Fibroblast of the aortic adventitia (primary cell): ENCODE measurements at places on chromosomes 6 and 20. TPM values are rescaled to one million over a fixed set of nuclear protein-coding genes. Genes with fewer than 3 reads are reported as not detected.

HRH3 gene
- total RNA-seq, result not detected in 2 replicates

BPIFB2 gene
- not detected in 2 replicates for total RNA-seq

CALHM4 gene
- total RNA-seq, result not detected in 2 replicates

MCCD1 gene
- total RNA-seq, result not detected in 2 replicates

TGM2 gene
- total RNA-seq, result 6.0 and 117 TPM in 2 replicates

HCRTR2 gene
- not detected in 2 replicates for total RNA-seq

C20orf173 gene
- total RNA-seq, result not detected in 2 replicates

BTNL2 gene
- total RNA-seq, result not detected in 2 replicates

- DNase-seq, result peak; percentile 93
Measured at GRCh38 chr6:121823437-121823851, 388.0 kb downstream of the GJA1 start.

GRCh38 chr6:167245591-167245990 is 45.5 kb upstream of the UNC93A start:
- DNase-seq, result no peak

- no peak for DNase-seq
Measured at GRCh38 chr6:15417811-15418210, 171.9 kb downstream of the JARID2 start.

GRCh38 chr20:341682-342081 is 5.2 kb upstream of the NRSN2 start:
- DNase-seq, result peak; percentile 76

GRCh38 chr6:125273965-125274364 is 27.8 kb downstream of the HDDC2 start:
- DNase-seq, result peak; percentile 51

DNA sequence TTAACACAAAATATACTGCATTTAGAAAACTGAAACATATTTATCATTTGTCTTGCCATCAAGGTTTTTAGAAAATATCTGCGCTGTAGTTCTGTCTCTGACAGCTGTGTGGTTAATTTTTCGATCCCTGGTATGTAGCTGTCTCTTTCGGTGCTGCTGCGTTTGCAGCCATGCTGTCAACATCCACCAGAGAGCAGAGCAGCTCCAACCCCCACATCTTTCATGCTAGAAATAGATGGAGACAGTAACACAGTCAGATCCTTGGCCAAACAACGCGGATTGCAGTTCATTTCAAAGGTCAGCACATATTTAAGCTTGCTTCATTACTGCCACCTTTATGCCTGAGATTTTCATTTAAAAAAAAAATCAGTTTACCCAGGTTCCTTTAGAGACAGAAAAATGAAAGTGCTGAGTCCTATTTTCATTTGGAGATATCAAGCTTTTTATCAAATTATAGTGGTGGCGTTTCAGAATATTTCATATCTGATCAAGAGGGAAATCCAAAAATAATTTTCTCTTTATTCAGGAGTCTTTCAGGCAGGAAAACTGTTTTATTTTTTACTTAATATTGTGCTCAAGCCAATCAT is 157.7 kb upstream of the MMS22L start:
- peak; percentile 25 for DNase-seq

- no peak for DNase-seq
Measured at GRCh38 chr6:26412228-26412627, 10.2 kb downstream of the BTN3A1 start.

DNA sequence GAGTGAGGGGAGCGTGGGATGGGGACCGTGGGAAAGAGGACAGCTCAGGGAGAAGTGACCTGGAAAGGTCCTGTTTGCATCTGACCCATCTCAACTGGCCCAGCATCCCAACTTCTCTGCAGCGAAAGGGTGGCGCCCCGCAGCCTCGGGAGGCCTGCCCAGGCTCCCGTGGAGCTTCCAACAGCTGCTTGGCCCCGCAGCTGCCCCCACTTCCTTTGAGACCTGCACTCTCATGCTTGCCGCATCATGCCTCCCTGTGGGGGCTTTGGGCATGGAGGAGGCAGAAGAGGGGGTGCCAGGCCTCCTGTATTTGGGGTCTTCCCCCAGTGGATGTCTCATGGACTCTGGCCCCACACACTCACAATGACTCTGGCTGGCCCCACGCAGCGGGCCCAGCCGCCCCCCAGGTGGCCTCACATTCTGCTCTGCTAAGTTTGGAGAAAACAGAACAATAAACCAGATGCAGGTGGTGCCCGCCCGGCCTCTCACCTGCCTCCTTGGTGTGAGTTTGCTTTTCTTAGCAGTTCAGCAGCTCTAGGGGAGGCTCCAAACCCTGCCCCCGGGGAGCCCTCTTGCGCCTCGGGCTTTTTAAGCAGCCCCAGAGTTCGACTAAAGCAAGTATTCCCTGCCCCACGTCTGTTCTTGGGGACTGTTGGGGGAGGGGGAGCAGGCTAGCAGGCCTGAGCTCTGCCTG is 40.7 kb downstream of the CPXM1 start:
- DNase-seq, result no peak

DNA sequence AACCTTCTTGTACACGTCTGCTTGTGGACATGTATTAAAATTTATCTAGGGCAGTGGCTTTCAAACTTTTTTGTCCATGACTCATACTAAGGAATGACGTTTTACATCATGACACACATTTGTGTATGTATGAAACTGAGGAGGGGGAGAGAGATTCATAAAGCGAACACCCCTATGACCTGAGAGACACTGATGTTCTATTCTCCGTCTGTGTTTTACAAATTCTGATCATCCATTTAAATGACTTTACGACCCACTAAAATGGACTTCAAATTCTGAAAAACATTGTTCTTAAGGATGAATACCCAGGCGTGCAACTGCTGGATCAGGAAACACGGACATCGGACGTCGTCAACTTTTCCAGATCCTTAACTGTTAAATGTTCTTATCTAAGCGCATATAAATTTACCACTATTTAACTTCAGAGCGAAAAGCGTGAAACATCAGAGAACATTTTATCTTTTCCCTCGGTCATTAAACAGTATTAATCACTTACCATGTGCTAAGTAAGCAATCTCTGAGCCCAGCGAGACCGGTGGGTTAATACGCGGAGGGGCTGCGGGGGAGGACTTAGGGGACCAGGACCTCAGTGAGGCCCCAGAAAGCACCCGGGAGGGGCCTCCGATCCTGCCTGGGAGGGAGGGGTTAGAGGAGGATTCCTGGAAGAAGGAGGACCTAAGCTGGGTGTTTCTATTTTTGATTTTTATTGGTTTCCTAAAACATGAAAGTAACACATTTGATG is 1.2 kb downstream of the PLAGL1 start:
- DNase-seq, result peak; percentile 73

DNA sequence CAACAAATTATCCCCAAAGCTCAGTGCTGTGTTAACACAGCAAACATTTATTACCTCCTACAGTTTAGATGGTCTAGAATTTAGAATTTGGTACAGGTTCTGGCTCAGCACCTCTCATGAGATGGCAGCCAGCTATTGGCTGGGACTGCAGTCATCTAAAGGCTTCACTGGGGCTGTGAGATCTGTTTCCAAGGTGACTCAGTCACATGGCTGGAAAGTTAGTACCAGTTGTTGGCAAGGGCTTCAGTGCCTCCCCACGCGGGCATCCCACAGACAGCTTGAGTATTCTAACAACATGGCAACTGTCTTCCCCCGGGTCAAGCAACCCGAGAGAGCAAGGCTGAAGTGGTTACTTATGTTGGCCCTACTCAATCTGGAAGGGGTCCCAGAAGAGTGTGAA is 44.8 kb upstream of the F13A1 start:
- no peak for DNase-seq

- no peak for DNase-seq
Measured at GRCh38 chr20:19828232-19828631, 70.2 kb downstream of the RIN2 start.

DNA sequence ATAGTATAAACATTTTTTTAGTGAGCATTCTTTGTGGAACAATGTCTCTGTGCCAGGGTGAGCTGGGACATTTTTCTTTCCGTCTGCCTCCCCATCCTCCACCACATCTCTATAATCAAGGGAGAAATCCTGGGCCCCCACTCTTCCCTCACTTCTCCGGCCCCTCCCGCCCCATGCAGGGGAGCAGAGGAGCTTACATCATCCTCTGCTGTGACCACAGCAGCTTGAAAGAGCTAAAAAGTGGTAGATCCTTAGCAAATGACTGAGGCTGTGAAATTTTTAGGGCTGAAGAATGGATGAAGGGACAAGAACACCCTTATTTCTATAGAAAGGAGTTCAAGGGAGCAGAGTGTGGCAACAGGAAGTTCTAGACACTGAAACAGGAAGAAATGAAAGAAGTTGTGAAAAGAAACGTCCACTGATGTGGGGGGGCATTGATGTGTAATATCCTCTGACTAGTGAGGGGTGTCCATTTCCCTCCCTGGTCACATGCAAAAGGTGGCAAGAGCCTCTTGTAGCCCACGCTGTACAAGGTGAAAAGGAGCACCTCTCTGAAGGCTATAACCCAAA is 380.3 kb upstream of the JARID2 start:
- DNase-seq, result peak; percentile 12

DNA sequence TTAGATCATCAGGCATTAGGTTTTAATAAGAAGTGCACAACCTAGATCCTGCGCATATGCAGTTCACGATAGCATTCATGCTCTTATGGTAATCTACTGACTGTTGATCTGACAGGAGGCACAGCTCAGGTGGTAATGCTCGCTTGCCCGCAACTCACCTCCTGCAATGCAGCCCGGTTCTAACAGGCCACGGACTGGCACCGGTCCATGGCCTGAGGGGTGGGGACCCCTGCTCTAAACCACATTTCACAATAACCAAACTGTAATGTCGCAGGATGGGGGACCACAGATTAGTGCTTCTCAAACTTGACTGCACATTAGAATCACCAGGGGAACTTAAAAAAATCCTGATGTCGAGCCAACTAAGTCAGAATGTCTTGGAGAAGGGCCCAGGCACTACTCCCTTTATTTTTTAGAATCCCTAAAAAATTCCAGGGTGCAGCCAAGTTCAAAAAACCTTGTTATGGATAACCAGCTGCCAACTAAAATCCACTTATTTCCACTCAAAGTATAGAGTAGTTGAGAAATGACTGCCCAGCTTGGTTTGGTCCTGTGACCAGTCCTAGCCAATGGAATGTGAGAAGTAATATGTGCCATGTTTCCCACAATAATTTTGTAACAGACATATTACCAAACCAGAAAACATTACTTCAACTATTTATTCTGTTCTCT is 3.1 kb downstream of the SHPRH start:
- DNase-seq, result peak; percentile 97

- peak; percentile 61 for DNase-seq
Measured at GRCh38 chr6:63516186-63516944, 55.9 kb upstream of the LOC128125822 start.

DNA sequence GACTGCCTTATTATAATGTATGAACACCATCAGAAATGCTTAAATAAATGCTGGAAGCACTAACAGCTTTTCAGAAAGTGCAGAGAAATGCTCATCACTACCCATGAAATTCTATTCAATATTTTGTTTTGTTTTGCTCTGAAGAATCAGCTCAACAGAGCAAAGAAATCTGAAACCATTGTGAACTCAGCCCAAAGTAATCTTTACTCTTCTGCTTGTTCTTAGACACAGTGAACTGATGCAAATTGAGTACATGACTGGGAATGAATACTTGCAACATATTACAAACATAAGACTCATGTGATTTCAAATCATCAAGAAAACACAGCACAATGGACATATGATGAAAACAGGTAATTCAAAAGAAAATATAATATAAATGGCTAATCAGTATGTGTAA is 404.6 kb upstream of the OPRM1 start:
- DNase-seq, result no peak

DNA sequence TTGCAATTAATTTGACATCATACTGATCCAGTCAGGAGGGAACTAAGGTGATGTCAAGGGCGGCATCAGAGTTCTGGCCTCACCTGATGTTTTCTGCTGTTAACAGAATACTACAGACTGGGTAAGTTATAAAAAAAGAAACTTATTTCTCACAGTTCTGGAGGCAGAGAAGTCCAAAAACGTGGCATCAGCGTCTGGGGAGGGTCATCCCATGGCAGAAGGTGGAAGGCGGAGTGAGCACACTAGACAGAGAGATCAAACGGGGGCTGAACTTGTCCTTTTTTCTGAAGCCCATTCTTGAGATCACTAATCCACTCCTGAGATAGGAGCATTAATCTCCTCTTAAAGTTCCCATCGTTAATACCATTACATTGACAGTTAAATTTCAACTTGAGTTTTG is 3.3 kb upstream of the MTCH1 start:
- DNase-seq, result no peak

DNA sequence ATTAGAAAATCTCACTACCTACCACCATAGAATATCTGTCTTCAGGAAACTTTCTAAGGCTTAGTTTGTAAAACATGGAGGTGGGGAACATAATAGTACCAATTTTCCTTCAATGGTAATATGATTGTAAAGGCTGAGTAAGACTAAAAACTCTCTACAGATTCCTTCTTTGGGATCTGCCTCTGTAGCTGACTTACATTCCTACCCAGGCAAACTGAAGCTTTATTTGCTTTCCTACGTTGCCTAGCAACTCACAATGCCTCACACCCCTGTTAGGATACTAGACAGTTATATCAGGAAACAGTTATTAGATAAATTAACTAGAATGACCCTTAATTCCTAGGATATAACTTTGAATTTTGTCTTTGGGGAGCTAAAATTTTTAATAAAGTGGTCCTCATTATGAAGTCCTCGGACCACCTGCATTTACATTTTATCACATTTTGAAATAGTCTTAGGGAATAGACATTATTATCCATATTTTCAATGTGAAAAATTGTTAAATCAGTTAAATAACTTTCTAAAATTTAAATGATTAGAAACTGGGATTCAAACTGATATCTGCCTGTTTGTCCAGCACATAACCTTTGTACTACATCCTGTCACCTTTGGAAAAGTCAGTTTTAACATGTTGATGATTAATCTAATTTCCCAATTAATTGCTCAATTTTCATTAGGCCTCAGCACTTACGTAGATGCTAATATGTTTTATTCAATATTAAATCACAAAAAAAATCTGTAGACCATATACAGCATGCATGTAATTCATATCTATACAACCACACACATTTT is 591.4 kb downstream of the RNF144B start:
- no peak for DNase-seq

- no peak for DNase-seq
Measured at GRCh38 chr20:101975-102374, 14.5 kb downstream of the DEFB125 start.

GRCh38 chr6:109008054-109008453 is 86.6 kb downstream of the SESN1 start:
- peak; percentile 19 for DNase-seq

DNA sequence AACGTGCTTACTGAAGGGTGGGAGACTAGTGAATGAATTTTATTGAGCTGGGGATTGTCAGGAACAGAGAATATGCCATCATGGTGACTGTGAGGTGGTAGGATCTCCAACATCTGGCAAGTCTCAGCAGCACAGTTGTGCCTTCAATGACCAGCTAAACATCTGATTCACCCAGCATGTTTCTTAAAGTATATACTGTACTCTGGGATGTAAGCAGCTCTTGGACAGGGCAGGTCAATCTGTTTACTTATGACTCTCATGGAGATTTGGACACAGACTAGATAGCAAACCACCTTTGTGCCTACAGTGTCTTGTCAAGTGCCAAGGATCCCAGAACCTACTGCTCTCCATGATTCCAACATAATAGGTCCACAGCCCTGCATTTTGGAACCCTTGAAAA is 801.0 kb upstream of the CITED2 start:
- DNase-seq, result no peak
